ENCODE measurements at places on chromosomes 1 and 21.
A peak's percentile ranks its signal among the peaks of the same experiment; 100 is the strongest.

DNA sequence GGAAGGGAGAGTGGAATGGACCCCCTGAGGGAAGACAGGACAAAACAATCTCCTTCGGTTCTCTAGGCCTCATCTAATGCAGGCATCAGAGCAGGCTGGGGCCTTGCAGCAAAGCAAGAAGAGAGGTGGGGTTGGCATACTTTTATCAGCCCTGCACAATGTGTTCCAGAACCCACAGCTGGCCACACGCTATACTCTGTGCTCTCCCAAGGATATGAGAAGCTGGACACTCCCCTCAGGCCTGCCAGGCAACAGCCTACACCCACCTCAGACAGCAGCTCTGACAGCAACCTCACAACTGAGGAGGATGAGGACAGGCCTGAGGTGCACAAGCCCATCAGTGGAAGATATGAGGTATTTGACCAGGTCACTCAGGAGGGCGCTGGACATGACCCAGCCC is 27.3 kb downstream of the LY9 start:
- no peaks in the 10 kb centered on the region for H3K36me3 ChIP-seq
- no peak for DNase-seq
- H3K4me1 ChIP-seq = no peaks in the 10 kb centered on the region

DNA sequence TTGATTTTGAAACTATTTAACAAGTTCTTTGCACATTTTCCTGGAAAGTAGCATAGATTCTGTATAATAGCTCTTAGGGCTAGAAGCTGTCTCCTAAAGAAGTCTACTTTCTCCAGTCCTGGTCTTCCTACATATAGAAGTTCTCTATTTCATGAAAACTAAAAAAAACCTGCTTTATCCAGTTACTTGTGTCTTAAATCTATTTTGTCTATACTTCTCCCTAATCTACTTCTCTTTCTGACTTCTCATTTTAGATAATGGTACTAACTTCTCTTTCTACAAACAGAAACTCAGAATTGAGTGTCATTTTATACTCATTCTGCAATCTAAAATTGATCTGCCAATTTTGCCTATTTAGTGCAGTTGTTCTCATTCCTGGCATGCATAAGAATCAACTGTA is 28.7 kb downstream of the PDE4B start:
- H3K27me3 ChIP-seq = peaks cover 13% of the 10 kb centered on the region
- no peaks in the 10 kb centered on the region for H3K4me1 ChIP-seq
- DNase-seq = no peak
- H3K4me3 ChIP-seq = no peak overlapping the region
- H3K36me3 ChIP-seq = no peaks in the 10 kb centered on the region
- H3K27ac ChIP-seq = no peak overlapping the region

- H3K27me3 ChIP-seq = peaks cover 35% of the 10 kb centered on the region
- H3K36me3 ChIP-seq = no peaks in the 10 kb centered on the region
- H3K4me3 ChIP-seq = no peak overlapping the region
- no peak for DNase-seq
- H3K4me1 ChIP-seq = no peaks in the 10 kb centered on the region
- H3K27ac ChIP-seq = no peak overlapping the region
These were observed 76.3 kb upstream of the BACE2 start for GRCh38 chr21:41091616-41092015.

GRCh38 chr21:35367553-35367952 is 318.5 kb upstream of the RUNX1 start:
- peaks cover 7% of the 10 kb centered on the region for H3K27me3 ChIP-seq
- no peaks in the 10 kb centered on the region for H3K4me1 ChIP-seq
- no peak for DNase-seq
- H3K36me3 ChIP-seq = no peaks in the 10 kb centered on the region
- peak overlapping the region; percentile 72 for H3K27ac ChIP-seq

GRCh38 chr1:64490213-64490818 is 20.4 kb downstream of the CACHD1 start:
- H3K27me3 ChIP-seq = no peaks in the 10 kb centered on the region
- peaks cover 11% of the 10 kb centered on the region for H3K4me1 ChIP-seq
- H3K36me3 ChIP-seq = no peaks in the 10 kb centered on the region
- no peak overlapping the region for H3K27ac ChIP-seq
- no peak overlapping the region for H3K4me3 ChIP-seq

GRCh38 chr1:67685558-67686266 is 711 bp downstream of the GADD45A start:
- no peaks in the 10 kb centered on the region for H3K27me3 ChIP-seq
- peak; percentile 50 for DNase-seq
- H3K36me3 ChIP-seq = peaks cover 25% of the 10 kb centered on the region
- H3K4me1 ChIP-seq = peaks cover 63% of the 10 kb centered on the region
- peak overlapping the region; percentile 97 for H3K4me3 ChIP-seq
- H3K27ac ChIP-seq = peak overlapping the region; percentile 99

DNA sequence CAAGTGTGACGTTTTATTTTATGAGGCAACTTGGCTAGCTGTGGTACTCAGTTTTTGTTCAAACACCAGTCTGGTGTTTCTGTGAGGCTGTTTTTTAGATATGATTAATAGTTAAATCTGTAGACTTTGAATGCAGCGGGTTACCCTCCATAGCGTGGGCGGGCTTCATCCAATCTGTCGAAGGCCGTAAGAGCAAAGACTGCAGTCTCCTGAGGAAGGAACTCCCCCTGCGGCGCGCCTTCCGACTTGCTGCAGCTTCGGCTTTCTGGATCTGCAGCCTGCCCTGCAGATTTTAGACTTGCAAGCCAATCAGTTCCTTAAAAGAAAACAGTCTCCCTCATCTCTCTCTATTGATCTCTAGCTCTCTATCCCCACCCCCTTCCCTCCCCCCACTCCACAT is 4.2 kb upstream of the ZNF496 start:
- H3K27ac ChIP-seq = peak overlapping the region; percentile 27
- peaks cover 66% of the 10 kb centered on the region for H3K4me1 ChIP-seq
- no peaks in the 10 kb centered on the region for H3K36me3 ChIP-seq

- peak overlapping the region; percentile 94 for H3K27ac ChIP-seq
- H3K4me1 ChIP-seq = peaks cover 97% of the 10 kb centered on the region
- H3K27me3 ChIP-seq = no peaks in the 10 kb centered on the region
These were observed 58.5 kb downstream of the SLC45A1 start for GRCh38 chr1:8376358-8376840.

GRCh38 chr1:241631674-241632073 is 8.5 kb downstream of the CHML start:
- no peak overlapping the region for H3K4me3 ChIP-seq
- no peak overlapping the region for H3K27ac ChIP-seq
- DNase-seq = no peak
- H3K4me1 ChIP-seq = no peaks in the 10 kb centered on the region
- peaks cover 6% of the 10 kb centered on the region for H3K36me3 ChIP-seq
- H3K27me3 ChIP-seq = no peaks in the 10 kb centered on the region
